ENCODE measurements at places on chromosomes 4 and X.

- no peak for DNase-seq
Measured at GRCh38 chrX:133609166-133609565, 193.9 kb upstream of the GPC4 start.

- DNase-seq: no peak
Measured at GRCh38 chr4:109211671-109212070, 90.8 kb downstream of the COL25A1 start.

GRCh38 chr4:187767158-187767557, 228.4 kb upstream of the ZFP42 start:
- no peak for DNase-seq

DNA sequence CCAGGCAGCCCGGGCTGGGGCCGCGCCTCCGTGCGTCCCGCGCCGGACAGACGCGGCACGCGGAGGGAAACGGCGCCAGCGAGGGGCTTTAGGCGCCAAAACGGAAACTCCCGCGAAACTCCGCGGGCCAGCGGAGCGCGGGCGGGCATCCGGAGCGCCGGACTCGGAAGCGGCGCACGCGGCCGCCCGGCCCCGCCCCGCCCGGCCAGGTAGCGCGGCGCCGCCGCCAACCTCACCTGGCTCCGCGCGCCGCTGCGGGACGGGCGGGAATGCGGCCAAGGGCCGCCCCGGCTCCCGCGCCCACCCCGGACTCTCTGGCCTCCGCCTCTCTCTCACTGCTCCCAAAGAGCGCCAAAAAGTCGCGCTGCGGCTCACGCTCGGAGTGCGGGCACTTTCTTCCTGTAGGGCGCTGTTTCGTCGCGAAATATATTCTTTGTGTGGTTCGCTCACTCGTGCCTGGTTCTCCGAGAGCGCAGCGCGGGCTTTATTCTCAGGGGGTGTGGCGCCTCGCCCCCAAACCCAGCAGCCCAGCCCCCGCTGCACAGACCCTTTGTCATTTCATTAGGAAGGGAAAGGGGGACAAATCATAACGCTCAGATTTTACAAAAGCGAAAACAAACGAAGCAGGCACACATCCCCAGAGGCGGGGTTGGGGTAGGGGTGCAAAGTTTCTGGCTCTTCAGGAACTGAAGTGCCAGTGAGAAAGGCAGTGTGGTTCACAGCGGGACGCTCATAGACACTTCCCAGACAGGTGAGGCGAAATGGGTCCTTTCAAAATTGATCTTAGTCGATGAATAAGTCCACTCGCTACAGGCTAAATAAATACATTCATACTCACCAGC, 961 bp upstream of the MBNL3 start:
- no peak for DNase-seq

DNA sequence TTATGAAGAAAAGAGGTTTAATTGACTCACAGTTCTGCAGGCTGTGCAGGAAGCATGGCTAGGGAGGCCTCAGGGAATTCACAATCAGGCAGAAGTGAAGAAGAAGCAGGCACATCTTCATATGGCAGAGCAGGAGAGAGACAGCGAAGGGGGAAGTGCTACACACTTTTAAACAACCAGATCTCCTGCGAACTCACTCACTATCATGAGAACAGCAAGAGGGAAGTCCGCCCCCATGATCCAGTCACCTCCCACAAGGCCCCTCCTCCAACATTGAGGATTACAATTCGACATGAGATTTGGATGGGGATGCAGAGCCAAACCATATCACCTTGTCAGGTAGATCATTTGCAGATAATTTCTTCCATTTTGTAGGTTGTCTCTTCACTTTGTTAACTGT, 555.5 kb upstream of the MAGEB2 start:
- no peak for DNase-seq

DNA sequence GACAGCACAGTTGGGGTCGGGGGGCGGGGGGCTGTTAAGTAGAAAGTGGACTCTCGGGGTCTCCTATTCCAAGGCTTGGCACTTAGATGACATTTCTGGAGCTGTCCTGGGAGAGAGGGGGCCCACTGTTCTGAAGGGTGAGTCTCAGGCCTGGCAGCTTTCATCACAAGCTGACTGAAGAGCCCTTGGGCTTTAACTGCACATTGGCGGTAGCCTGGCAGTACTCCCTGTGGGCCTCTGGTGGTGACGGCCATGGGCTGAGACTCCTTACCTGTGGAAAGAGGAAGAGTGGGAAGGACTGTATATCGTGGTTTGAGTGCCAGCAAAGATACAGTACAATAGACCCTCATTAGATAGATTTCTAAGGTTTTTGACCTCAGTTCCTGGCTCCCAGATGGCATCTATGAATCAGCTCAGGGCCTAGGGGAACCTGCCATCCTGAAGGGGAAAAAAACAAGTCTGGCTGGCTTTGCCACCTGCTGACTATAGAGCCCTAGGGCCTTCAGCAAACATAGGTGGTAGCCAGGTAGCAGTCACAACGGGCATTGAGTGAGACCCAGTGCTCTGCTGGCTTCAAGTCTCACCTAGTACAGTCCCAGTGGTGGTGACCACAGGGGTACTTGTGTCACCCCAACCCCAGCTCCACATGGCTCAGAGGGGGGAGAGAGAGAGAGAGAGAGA, 87.9 kb downstream of the ANKRD17 start:
- no peak for DNase-seq
